ENCODE measurements at places on chromosomes 2 and 18. TPM values are rescaled to one million over a fixed set of nuclear protein-coding genes. Genes with fewer than 3 reads are reported as not detected.

The MSTN gene
- 0.06 TPM for polyA plus RNA-seq

DNA sequence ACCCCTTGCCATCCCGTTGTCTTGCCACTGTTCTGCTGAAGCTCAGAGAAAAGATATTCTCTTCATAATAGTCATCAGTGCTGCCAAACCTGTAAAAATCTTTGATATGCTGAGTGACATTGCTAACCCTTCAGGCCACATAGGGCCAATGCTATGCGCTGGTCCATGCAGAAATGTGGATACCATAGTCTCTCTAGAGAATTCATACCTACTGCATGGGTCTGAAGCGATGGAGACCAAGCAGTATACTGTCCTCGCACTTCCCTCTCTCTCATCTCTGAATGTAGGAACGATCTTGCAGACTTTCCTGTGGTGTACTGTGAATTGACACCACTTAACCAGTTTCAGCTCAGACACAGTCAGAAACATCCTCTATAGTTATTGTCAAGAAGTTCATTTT, 17.9 kb upstream of the ANKRD44 start:
- no peak for DNase-seq

GRCh38 chr2:61377046-61377445, 93.8 kb downstream of the USP34 start:
- no peak for DNase-seq

The HTR2B gene
- 1.2 TPM for polyA plus RNA-seq

DNA sequence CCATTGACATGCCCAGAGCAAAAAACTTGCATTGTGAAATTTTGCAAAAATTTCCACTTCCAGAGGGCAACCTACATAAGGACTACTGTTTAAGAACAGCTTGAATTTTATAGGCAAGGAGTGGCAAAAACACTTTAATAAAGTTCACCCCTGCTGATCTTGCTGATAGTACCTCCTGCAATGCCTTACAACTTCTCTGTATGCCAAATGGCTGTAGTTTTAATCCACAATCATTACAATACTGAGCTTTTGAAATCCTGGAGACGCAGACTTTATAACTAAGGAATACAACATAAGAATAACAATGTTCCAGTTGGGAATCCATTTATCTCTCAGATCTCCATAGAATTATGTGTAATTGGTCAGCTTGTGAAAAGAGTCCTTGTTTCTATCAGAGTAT, 247.5 kb downstream of the KCNJ3 start:
- DNase-seq: no peak

DNA sequence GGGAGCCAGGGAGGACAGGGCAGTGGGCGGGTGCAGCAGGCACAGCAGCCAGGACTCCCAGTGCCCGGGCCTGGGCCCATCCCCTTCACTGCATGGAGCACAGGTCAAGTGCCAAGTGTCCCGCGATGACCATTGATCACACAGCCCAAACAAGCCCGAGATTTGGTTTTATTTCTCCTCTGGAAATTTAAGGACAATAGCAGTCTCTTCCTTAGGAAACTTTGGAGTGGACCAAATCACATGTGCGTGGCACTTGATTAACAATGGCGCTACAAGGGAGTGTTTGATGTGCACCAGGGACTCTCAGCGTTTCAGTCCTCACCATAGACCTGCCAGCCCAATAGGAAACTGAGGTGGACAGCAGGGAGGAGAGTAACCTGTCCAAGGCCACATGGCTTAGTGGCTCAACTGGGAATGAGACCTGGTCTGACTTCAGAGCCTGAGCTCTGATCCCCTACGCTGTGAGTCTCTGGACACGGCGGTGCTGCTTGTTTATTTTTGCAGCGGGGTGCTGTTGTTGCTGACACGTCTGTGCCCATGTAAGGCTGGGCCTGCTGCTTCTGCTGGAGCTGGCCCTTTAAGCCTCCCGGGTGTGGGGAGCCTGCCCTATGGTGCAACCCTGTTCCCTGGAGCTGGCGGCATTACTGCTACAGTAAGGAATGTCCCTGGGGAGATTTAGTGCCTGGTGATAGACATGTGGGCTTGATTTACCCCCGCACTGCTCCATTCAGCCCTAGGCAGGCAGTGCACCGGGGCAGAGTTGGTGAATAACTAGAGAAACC, 194.2 kb downstream of the INHBB start:
- peak; percentile 76 for DNase-seq
